ENCODE measurements at places on chromosomes 3 and 15.

DNA sequence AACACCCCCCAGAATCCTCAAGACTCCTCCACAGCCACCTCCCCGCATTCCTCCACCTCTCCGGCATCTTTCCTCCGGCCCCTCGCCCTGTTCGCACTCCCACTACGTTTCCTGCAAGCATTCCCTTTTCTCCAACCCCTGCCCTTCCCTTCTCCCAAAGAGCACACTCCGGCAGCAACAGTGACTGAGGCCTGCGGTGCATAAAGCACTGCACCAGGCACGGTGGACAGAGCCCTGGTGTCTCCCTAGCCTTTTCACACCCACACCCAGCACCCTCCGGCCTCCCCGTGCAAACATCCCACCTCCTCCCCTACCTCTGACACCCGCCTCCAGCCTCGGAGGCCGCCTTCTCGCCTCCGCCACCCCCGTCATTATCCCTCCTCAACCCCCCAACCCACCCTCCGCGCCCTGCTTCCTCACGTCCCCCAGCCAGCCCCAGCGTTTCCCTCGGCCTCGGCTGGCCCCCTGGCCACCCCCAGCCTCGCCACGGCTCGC lies 577 bp downstream of the ZNF148 start:
- DNase-seq: no peak

GRCh38 chr3:52848617-52849016 lies 13.8 kb upstream of the MUSTN1 start:
- no peak for DNase-seq

DNA sequence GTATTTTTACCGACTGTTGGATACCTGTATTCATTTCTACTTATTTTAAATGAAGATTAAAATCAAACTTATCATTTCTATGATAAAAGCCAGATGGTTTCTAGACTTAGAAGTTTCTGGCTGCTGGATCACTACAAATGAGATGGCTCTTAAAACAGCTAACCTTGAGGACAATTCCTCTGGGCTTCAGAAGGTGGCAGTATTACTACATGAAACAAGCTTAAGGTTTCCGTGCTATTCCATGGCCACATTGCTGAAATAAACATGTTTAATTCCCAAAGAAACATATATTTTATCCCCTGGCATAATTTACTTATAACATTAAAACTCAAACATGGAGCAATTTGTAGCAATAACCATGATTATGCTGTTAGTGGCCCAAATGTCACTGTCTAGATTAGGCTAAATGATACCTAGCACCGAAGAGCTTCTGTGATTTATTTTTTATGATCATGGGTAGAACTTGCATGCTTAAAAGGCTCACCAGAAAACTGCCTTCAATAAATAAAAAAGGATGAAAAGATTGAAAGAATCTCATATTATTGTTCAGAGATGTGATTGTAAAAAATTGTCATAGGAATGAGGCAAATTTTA lies 204.0 kb upstream of the NANOGP8 start:
- DNase-seq: peak; percentile 29

- no peak for DNase-seq
Measured at GRCh38 chr3:148106062-148106461, 591.6 kb upstream of the AGTR1 start.

- DNase-seq: no peak
Measured at GRCh38 chr3:146117406-146118285, 43.3 kb downstream of the PLOD2 start.

DNA sequence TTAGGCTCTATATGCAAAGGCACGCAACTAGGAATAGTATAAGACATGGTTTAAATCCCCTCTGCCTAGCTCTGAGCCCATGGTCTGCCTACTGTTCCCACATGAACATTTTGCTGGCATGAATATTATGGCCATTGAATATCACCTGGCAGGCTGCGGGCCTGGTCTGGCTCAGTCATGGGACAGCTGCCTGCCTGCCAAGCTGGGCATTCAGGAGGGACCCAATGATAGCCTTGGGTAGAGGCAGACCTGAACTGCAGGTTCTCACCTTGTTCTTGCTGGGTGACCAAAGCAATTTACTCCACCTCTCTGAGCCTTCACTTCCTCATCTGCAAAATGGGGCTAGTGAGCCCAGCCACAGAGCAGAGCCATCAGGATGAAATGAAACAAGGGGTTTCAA lies 11.3 kb downstream of the RBP1 start:
- DNase-seq: no peak

GRCh38 chr15:31325595-31326155 lies 960 bp upstream of the KLF13 start:
- DNase-seq: no peak

DNA sequence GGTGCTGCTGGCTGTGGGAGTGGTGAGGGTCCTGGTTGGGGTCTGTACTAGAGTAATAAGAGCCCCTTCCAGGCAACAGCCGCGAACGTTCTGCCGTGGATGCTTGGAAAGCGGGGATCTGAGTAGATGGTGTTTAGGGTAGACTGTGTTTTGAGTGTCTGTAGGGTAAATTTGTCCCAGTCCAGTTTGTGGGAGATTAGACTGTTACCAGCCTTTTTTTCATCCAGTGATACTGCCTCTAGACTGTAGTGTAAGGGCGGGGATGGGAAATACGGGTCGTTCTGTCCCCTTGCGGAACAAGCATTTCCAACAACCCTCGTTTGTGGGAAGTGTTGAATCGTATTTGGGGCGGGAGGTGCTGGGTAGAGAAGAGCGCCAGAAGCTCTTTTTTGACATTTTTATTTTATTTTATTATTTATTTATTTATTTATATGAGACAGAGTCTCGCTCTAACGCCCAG lies 424 bp downstream of the HAUS2 start:
- no peak for DNase-seq

DNA sequence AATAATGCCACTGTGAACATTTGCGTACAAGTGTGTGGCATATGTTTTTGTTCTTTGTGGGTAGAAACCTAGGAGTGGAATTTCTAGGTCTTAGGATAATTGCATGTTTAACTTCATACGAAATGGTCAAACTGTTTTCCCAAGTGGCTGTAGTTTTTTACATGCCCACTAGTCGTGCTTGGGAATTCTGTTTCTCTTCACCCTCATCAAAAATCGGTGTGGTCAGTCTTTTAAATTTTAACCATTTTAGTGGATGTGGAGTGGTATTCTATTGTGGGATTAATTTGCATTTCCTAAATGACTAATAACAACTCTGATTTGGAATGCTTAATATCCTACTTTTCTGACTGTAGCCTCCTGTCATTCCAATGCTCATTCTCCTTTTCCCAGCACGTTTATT lies 27.6 kb downstream of the ZFAND6 start:
- no peak for DNase-seq

- no peak for DNase-seq
Measured at GRCh38 chr3:165983284-165983683, 146.1 kb upstream of the BCHE start.

DNA sequence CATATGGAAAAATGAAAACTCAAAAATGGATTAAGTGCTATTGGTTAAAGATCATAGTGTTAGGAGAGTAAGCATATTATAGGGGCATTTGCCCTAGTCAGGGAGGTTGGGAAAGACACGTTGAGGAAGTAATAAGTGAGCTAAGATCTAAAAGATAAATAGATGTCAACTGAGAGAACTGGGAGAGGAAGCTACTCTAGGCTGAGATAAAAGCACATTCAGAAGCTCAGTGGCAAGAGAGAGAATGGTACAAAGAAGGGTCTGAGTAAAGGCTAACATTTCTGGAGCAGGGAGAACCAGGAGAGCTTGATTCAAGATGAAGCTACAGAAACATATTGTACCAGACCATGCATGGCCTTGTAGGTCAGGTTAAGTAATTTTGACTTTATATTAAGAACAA lies 63.9 kb downstream of the TRPC1 start:
- DNase-seq: no peak

- no peak for DNase-seq
Measured at GRCh38 chr3:127263586-127264231, 24.1 kb downstream of the PRR20G start.

DNA sequence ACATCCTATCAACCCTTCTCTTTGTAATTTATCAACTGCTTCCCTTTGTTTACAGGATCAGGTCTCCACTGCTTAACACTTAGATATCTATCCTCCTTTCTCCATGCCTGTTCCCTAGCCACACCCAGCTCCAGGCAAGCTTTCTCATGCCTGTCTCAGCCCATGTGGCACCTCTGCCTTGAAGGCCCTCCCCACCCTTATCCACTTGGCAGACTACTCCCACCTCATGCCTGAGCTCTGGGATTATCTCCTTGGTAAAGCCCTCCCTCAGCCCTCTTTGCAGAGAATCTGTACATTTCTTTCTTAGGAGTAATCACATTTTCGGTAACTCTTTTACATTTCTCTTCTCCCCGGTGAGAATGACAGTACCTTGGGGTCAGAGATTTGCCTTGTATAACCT lies 96.0 kb downstream of the ATP1B3 start:
- no peak for DNase-seq

DNA sequence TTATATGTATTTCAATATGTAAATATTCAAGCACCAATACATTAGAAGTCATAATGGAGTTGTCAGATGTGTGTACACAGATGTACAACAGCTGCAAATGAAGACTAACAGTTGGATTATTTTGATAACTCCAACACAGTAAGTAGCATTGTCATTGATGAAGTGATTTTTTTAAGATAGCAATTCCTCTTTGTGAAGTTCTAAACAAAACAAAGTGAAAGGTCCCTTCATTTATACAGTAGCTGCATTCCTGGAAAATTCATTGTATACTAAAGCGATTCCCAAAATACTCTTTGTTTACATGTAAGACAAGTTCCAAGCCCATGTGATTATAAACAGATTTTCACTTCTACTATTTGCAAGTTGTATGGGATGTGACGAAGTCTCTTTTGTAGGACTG lies 114.7 kb downstream of the B3GALNT1 start:
- no peak for DNase-seq

GRCh38 chr3:168615493-168616020 lies 519.8 kb upstream of the GOLIM4 start:
- DNase-seq: no peak

DNA sequence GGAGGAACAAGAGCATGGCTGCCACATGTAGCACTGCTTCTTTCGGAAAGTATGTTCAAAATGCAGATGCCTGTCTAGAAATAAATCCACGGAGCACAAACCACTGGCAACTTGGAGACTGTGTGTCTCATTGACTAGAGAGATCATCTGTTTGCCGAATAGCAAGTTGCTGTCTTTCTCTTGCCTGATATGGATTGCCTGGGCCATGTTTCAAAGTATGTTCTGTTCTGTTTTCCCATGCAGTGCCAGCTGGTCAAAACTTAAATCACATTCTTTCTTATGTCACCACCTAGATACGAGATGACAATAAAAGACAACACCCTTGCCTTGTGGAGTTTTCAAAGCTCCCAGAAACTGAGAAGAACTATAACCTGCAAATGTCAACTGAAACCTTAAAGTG lies 318.9 kb downstream of the RYR3 start:
- no peak for DNase-seq

GRCh38 chr3:13540297-13540995 lies 8.5 kb upstream of the FBLN2 start:
- DNase-seq: no peak

DNA sequence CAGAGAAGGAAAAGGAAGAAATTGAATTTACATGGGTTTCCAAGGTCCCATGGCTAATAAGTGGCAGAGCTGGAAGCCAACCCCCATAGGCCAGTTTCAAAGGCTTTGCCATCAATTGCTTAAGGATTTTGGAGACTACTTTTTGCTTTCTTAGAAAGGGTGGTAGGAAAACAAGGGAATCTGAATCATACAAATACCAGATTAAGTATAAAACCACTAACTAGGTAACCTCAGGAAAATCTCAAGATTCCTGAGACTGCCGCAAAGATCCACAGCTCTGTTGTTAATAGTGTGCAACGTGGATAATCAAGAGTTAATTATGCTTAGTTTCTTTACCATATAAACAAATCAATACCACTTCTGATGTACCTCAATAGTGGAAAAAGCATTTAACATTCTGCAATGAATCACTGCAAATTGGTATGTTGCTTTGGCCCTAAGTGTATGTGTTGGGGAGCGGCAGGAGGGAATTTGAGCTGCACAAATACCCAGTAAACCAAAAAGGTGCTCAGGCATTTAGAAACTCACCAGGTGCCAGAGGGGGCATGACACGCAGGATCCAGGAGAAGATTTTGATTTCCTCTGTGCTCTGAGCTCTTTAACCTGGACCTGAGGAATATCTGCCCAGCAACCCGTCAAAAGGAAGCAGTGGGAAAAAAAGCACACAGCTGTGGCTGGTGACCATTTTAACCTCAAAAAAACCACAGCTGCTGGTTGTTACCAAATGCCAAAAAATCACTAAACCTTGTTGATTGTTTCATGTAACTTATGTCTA lies 22.0 kb downstream of the AADAC start:
- no peak for DNase-seq

DNA sequence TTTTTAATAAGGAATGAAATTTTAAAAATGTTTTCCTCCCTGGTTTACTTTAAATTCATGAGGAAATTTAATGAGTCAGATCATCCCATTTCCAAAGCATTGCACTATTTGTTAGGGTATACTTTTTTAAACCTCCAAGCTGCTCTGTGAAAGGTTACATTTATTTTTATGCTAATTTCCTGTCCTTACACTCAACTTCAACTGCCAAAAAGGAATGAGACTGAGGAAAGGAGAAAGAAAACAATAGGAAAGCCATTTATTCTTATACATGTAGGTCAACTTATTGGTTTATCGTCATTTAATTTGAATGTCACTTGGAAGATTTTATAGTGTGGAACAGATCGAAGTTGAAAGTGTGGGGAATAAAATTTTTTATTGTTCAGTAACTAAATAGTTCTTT lies 104.1 kb downstream of the ALCAM start:
- DNase-seq: no peak

GRCh38 chr3:162978136-162978535 lies 1481.5 kb downstream of the OTOL1 start:
- DNase-seq: no peak

- DNase-seq: no peak
Measured at GRCh38 chr15:66017792-66018487, 148.6 kb downstream of the RAB11A start.

DNA sequence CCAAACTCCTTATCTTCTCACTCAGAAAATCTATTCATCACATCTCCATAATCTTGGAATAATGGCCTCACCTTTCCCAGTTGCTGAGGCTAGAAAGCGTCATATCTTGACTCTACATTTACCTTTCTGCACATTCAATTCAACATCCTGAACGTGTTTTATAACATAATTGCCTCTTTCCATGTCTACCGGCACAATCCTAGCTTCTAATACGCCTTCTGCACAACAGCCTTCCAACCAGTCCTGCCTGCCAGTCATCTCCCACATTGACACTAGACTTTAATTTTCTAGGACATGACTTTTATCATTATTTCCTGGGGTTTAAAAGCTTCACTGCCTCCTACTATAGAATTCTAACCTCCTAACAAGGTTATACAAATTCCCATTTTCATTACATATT lies 906.6 kb downstream of the ROBO1 start:
- no peak for DNase-seq

GRCh38 chr3:24834442-24834841 lies 339.8 kb upstream of the THRB start:
- no peak for DNase-seq

- DNase-seq: no peak
Measured at GRCh38 chr15:40928821-40929659, at the start of gene DLL4. TSS of gene DLL4 (plus strand) at chr15:40929340. CDS start at chr15:40929669, 329 bp downstream.

GRCh38 chr3:153928851-153929250 lies 192.3 kb upstream of the ARHGEF26 start:
- DNase-seq: no peak
